ENCODE measurements at places on chromosomes 12 and 14.

DNA sequence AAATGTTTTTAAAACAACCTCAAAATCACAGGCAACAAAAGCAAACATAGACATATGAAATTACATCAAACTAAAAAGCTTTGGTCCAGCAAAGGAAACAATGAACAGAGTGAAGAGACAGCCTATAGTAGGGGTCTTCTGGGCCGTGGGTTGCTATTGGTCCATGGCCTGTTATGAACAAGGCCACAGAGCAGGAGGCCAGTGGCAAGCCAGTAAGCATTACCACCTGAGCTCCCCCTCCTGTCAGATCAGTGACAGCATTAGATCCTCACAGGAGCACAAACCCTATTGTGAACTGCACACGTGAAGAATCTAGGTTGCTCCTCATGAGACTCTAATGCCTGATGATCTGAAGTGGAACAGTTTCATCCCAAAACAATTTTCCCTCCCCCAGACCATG, 174.0 kb downstream of the DIO2 start:
- DNase-seq = no peak

DNA sequence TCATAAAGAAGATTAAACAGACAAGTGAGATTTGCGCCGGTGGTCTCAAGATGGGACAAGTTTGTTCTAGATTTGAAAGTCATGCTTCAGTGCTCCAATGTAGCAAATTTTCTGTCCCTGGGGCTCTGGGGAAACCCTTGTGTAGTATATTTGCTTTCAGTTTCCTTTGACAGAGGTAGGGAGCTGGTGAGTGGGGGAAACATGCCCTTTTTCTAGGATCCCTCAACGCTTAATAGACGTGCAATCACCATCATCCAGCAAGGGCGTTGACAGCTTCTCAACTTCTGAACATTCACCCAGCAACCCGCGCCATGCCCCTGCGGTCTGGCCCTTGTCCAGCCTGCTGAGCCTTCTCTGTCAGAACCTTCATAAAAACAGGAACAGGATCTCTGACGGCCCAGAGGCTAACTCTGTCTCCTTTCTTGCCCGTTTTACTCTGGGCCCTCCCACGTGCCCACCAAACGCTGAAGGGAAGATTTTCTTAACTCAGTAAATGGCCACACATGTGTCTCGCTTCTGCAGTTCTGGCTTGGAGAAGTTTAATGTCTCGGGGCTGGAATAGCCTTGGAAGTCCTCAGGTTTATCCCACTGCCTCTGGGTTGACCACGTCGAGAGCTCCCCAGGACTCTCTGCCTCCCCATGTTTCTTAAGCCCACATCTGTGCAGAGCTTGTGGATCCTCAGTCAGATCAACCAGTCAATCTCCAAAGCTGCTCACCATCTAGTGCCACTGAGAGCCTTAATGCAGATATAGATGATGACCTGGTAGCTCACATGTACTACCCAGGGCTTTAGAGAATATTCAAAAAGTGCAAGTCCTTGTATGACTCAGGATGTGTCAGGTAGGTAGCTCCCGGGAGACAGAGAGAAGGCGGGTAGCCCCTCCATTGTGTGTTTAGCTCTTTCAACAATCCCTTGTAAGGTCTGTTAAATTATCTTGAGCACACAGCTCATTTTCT, 58.1 kb upstream of the CCND2 start:
- peak; percentile 67 for DNase-seq

GRCh38 chr14:70032447-70032846, 153.2 kb downstream of the SMOC1 start:
- no peak for DNase-seq

GRCh38 chr14:92392711-92393110, 69.7 kb downstream of the SLC24A4 start:
- no peak for DNase-seq

DNA sequence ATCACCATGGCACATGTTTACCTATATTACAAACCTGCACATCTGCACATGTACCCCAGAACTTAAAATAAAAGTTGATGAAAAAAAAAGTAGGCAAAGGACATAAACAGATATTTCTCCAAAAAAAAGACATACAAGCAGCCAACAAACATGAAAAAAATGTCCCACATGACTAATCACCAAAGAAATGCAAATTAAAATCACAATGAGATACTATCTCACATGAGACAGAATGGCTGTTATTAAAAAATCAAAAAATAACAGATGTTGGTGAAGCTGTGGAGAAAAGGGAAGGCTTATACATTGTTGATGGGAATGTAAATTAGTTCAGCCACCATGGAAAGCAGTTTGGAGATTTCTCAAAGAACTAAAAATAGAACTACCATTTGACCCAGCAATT, 68.0 kb upstream of the FAR2 start:
- no peak for DNase-seq

DNA sequence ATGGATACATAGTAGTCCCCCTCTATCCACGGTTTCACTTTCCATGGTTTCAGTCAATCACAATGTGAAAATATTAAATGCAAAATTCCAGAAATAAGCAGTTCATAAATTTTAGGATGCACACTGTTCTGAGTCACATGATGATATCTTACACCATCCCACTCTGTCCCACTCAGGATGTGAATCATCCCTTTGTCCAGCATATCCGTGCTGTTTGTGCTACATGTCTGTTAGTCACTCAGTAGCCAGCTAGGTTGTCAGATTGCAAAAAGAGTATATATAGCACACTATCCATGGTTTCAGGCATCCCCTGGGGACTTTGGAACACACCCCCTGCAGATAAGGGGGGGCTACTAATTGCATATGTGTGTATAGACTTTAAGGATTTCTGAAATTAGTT, 8.1 kb upstream of the NAA30 start:
- no peak for DNase-seq

GRCh38 chr14:23725980-23726710, 90.0 kb downstream of the DHRS2 start:
- DNase-seq = no peak

- DNase-seq = no peak
These were observed 127.7 kb downstream of the NRXN3 start for GRCh38 chr14:78297858-78298257.

GRCh38 chr14:79229383-79229909, 981.9 kb downstream of the DIO2 start:
- no peak for DNase-seq

DNA sequence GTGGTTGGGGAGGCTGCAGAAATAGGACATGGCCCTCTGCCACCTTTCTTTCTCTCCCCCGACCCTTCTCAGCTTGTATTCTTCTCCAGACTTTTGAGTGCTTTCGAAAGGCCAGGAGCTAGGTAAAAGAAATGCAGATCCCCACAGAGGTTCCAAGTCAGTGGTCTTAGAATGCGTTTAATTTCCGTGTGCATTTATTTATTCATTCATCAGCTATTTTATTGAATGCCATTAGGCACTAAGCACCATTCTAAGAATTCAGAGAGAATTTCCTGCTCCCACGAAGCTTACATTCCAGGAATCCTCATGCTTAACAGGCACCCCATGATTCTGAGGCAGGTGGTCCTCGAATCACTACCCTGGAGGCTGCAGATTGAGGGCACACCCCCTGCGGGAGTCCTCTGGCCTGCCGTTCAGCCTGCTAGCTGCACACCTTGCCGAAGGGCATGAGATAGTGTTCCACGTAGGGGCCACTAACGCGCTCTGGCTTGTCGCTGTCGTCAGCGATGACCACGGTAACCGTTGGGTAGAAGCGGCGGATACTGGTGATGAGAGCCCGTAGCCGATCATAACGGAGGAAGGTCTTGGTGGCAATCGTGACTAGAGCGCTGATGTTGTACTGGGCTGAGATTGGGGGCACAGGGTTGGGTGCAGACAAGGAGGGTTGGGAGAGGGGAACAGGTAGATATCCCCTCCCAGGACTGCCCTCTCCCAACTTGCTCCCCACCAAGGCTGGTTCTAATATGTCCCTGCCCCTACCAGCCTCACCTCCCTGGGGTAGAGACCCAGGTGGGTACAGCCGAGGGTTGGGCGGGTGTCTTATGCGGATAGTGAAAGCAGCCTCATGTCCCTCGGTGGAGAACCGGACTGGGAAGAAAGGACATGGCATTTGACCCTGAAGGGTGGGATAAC, 4.5 kb downstream of the B4GALNT1 start:
- no peak for DNase-seq

DNA sequence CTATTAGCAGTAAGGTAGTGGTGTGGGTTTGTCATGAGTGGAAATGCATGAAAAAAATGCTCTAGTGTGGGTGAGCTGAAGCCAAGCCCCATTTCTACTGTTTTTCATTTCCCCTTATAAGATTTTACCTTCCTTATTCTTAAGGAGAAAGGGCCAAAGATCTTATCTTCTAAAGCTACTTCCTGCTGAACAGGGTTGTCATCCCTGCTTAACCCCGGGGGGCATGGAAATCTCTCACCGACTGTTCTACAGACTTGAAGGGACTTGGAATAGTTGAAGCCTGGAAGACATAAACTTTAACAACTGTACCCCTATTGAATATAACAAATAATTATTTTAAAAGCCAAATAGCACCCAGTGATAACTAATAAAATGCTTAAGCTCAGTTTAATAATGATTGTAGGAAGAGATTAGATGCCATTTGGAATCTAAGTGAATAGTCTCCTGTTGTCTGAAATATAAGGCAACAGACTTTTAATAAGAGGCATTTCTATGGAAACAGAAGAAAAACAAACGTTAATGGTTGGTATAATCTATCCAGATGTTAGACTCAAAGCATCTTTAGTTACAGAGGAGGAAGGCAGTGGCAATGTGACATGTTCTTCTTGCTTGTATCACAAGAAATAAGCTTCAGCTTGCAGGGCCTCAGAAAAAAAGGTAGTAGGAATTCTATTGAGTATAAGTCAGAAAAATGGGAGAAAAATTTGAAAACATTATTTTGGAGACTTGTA, 1.8 kb upstream of the GMFB start:
- DNase-seq = no peak

- DNase-seq = no peak
These were observed 184.9 kb downstream of the CAPZA3 start for GRCh38 chr12:18922851-18923250.

DNA sequence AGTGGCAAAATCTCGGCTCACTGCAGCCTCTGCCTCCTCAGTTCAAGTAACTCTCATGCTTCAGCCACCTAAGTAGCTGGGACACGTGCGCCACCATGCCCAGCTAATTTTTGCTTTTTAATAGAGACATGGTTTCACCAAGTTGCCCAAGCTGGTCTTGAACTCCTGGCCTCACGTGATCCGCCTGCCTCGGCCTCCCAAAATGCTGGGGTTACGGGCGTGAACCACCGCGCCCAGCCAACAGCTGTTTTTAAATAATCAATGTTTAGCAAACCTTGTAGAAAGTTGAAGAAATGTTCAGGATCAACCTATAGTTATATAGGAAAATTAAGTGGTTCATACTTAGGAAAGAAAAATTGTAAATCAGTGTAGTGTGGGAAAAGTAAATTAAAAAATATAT, 6.0 kb upstream of the HSP90AA1 start:
- DNase-seq = no peak

DNA sequence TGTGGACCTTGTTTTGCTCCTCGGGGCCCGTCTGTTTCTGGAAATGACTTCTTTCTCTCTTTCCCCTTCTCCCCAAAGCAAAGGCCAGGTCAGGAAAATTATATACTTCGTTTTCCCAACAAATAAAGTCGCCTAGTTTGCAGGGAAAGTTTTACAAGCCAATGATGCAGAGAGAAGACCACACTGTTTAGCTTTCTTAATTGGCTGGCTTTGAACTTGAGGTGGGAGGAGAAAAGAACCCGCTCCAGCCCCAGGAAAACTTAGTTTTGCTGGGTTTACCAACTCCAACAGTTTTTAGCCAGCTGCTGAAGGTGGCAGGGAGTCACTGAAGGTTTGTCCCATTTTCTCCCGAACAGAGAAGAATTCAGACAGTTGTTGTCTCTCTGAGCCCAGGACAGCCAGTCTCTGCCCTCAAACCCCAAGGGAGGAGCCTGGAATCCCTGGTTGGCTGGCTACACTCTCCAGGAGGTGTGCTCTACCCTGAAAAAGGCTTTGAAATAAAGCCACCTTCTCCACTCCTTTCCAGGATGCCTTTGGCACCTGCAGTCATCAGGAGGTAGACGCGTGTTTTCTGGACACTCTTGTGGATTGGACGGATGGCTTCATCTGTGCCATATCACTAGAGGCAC, 24.8 kb downstream of the BCL11B start:
- no peak for DNase-seq

GRCh38 chr12:70534466-70534865, 102.8 kb downstream of the PTPRB start:
- no peak for DNase-seq
